Retinal pigment epithelial cell (primary cell): ENCODE measurements at places on chromosomes 12 and 14.

DNA sequence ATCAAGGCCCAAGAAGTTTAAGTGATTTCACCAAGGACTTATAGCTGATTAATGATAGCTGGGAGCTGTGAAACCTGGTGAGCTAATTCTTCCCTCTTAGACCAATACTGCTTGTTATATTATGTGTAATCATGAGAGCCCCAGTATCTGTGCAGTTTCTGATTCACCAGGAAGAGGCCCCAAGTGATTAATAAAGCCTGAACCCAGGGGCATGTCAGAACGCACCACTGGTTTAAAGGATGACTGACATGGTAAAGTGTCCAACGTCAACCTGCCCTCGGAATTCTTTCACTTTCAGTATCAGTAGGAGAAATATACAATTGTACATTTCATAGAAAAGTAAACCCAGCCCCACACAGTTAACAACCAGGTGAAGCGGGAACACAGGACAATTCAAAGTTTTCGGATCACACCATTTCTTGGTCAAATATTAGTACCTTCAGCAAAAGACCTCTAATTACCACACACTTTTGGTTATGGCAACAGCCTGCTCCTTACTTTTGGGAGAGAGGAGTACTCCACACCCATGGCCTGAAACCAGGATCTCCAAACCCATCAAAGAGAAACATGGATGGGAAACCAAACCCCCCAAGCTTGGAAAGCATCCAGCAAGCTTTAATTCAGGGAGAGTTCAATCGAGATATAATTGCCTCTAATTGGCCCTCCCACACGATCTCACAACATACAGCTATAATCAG lies 28.5 kb downstream of the TMCC3 start:
- DNase-seq = no peak

DNA sequence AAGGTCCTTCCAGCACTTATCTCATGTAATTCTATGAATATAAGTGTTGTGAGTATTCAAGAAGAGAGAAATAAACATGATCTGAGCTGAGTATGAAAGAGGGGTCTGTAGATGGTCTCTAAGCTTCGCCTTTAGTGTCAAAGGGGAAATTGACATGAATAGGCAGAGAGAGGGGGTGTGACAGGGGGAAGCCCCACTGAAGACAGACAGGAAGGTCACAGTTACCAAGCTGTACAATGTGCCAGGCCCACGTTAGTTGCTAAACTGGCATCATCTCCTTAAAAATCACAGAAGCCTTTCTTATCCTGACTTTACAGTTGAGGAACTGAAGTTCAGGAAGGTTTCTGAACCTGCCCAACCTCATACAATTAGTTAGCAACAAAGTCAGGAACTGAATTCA lies 7.6 kb downstream of the ARHGEF40 start:
- no peak for DNase-seq

- peak; percentile 71 for DNase-seq
These were observed 162.7 kb downstream of the ZFP36L1 start for GRCh38 chr14:68630081-68630571.

DNA sequence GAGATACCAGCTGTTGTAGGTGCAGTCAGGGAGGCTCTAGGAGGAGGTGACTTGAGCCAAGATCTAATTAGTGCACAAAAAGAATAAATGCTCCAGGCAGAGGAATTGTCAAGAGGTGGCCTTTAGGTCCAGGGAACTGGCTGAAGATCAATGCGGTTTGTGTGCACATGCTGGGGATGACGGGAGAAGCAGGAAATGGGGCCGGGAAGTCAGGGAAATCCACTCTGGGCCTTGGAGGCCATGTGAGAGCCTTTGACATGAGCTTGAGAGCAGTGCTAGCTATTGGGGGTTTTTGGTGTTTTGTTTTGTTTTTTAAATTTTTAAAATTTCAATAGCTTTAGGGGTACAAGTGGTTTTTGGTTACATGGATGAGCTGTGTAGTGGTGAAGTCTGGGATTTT lies 67.4 kb downstream of the MVK start:
- DNase-seq = no peak

- DNase-seq = no peak
These were observed 233.8 kb downstream of the CACNA1C start for GRCh38 chr12:2286461-2287131.

DNA sequence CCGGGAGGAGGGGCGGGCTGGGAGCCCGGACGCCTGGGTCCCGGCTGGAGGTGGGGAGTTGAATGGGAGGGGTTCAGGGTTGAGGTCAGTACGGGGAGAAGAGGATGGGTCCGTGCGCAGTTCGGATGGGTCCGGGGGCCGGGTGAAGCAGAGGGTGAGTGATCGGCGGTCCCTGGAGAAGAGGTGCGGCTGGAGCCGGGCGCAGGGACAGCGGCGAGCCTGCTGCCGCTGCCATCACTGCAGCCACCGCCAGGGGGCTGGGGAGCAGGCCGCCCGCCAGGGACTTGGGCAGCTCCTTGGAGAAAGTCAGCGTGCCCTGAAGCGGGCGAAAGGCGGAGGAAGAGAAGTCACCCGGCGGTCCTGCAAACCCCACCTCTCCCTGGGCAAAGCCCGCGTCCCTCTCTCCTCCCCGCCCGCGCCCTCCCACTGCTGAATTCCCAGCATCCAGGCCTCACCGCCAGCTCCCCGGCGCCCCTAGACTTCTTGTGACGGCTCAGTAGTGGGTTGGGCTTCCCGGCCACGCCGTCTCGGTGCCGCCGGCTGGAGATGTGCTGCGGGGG lies 6.0 kb upstream of the GPR84 start:
- DNase-seq = no peak

DNA sequence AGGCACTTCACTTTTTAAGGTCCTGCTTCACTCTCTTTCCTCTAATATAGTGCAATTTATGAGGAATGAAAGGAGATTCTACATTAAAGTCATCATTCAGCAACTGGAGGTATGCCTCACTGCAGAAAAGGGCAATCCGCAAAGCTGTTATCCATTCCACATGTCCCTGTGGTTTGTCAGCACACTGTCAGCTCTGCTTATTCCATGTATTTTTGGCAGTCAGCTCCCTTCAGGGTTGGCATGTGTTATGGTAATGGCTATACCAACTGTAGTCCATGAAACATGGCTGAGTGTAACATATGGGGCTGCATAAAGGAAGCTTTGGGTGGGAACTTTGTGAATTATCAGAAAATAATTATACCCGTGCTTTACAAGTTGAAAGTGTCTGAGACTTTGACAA lies 154.1 kb downstream of the GALC start:
- DNase-seq = no peak

DNA sequence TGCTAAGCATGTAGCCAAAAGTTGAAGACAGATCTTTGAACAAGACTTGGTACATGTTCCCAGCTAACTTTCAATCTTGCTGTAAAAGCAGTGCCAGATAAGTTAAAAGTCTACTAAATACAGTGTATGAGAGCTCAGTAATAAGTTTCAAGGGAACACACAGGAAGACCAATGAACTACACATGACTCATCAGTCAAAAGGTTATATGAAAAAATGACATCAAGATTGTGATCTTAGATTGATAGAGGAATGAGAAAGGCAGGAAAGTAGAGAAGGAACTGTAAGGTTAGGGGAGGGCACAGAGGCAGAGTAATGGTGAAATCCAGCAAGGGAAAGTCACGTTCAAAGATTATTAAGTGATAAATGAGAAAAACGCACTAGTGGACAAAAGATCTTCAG lies 249.9 kb upstream of the FLRT2 start:
- no peak for DNase-seq

DNA sequence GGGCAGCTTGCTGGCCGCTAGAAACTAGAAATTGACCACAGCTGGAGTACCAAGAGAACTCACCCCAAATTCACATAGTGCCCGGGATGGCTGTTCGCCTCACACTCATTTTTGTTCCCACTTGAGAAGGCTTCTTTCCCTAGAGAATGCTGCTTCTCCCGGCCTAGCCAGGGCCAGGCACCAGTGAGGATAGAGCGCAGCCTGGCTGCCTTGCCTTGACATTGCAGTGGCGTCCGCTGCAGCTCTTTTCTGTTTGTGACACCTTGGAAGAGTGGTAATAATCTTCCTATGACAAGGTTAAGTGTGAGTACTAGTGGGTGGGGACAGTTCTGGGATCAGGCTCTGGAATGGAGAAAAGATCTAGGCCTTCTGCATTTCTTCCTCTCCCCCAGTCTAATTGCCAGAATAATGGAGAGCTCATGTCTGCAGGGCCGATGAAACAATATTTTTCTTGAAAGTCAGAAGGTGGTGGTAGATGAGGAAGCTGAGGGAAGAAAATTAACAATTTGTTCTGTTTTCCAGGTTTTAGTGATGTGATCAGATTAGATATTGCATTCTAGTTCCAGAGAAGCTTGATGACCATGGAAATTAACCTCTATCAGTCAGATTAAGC lies 3.7 kb downstream of the TMEM253 start:
- DNase-seq = no peak

GRCh38 chr14:75459099-75459741 lies 31.4 kb downstream of the JDP2 start:
- DNase-seq = no peak

DNA sequence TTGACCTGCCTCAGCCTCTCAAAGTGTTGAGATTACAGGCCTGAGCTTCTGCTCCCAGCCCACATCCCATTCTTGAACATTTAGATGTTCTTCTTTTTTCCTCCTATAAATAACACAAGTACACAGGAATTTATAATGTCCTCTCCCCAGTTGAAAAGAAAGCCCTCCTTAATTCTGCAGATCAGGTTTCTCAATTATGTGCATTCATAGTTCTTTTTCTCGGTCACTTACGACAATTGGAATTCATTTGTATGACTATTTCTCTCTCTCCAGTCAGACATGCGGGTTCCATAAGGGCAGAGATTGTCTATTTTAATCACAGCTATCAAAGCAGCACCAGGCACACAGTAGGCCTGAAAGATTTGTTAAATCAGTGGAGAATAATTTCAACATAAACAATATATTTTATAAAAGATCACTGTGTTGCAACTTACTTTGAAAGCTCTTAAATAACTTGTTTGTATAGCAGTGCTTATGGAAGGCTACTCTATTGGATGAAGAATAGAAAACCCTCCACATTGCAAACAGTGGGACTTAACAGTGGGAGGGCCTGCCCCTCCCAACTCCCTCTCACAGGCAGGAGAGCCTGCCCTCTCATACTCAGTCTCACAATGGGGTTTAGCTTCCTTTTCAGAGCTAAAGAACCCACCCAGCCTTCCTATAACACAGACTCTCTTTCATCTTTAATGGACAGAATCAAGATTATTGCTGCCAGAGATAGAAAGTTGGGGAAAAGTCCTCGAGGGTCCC lies 84.1 kb upstream of the TRAF3 start:
- no peak for DNase-seq

DNA sequence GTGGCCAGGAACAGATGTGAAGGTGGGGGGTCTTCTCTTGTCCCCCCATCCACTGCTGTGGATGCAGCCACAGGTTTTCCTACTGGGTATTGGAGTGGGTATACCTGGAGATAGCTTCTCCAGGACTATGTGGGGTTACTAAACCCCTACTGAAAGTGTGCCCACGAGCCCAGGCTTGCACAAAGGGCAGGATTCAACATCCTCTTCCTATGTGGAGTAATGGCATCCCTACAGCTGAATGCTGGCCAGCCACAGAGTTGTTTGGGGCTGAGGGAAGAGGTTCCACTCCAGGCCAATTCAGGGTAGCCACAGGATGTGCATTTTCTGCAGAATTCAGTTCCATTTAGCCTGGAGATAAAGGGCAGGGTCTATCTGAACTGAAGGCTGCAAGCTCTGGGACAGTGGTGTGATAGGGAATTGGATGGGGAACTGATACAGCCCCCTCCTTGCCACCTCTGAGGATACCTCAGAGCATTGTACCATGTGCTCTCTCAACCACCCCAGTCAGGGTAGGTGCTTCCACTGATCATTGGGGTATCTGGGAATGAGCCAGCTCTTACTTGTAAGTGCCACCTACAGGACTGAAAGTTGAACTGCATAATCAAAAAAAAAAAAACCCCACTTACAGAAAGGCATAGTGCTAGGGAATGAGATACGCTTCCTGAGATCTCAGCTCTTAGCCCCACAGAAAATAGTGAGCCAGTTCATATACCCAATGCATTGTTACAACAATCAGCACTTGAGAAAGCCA lies 187.1 kb downstream of the KITLG start:
- DNase-seq = no peak

GRCh38 chr12:8644345-8645248 lies 18.0 kb downstream of the MFAP5 start:
- no peak for DNase-seq

GRCh38 chr12:14942196-14942931 lies 4.0 kb upstream of the ERP27 start:
- DNase-seq = no peak

DNA sequence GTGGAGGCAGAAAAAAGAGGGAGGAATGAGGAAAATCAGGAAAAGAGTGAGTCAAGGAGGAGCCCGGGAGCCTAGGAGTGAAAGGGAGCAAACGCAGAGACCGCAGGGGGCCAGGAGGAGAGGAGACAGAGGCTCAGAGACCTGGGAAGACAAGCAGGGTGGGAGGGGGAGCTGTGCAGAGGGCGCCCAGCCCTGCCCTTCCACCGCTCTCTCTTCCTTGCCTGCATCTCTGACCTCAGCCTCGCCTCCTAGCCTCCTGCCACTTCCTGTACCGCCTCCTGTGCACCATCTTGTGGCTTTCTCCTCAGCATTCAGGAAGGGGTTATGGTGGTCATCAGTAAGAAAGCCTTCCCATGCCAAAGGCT lies 1.3 kb downstream of the CLSTN3 start:
- DNase-seq = no peak

- peak; percentile 69 for DNase-seq
These were observed 19.4 kb upstream of the P2RX4 start for GRCh38 chr12:121190523-121191031.

- peak; percentile 6 for DNase-seq
These were observed 81.2 kb upstream of the ATP2B1 start for GRCh38 chr12:89789862-89790261.

DNA sequence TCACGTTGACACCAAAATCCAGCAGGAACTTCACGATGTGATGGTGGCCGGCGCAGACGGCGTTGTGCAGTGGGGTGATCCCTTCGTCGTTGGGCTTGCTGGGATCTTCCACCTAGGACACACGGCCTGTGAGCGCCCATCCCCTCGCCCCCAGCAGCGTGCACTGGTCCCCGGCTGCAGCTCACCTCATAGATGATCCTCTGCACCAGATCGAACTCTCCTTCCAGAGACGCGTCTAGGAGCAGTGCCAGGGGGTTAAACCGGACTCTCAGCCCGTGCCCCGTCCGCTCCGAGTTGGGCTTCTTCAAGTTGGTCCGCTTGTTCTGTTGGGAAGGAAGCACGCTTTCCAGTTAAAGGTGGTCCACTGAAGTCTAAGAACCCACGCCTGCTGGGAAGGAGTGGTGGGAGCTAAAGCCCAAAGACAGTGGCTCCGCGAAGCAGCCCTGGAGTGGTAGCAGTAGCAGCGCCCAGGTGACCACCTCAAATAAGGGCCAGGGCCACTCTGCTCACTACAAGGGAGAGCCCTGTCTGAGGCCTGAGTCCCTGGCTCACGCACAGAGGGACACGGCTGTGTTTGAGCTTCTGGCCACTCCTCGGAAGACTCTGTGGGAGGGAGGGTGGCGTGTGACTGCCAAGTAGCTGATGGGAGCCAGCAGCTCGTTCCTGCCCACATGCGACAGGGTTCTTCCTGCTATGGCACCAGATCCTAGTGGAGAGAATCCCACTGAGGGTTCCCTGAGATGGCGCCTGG lies 23.3 kb downstream of the ZFYVE21 start:
- no peak for DNase-seq

- no peak for DNase-seq
These were observed 22.5 kb downstream of the EML1 start for GRCh38 chr14:99815696-99816095.
